A549 treated with DMSO at 1 μM for 4 hours (cell line): ENCODE measurements at places on chromosomes 7 and 10. TPM values are rescaled to one million over a fixed set of nuclear protein-coding genes. Genes with fewer than 3 reads are reported as not detected.

The C10orf67 gene
- total RNA-seq, result 0.03 to 0.13 TPM (median 0.06 TPM) in 4 of 5 replicates, not detected in the other

The ADCY1 gene
- 1.9 to 3.4 TPM (median 2.4 TPM) in 5 replicates for total RNA-seq

The MUC3A gene
- total RNA-seq, result 11.2 to 15.3 TPM (median 12.8 TPM) in 5 replicates

The HPSE2 gene
- not detected in 5 replicates for total RNA-seq

The ARMS2 gene
- total RNA-seq, result 0.13 TPM in 1 of 5 replicates, not detected in the others

The NUTM2B gene
- total RNA-seq, result 0.22 to 0.50 TPM (median 0.31 TPM) in 5 replicates

The ENTPD1 gene
- 0.02 to 0.05 TPM (median 0.05 TPM) in 4 of 5 replicates, not detected in the other for total RNA-seq

The ANXA8 gene
- total RNA-seq, result 27.8 to 40.7 TPM (median 30.6 TPM) in 5 replicates

The SFRP5 gene
- 1.8 to 2.6 TPM (median 2.4 TPM) in 5 replicates for total RNA-seq

The PRKCQ gene
- total RNA-seq, result 4.2 to 4.9 TPM (median 4.5 TPM) in 5 replicates

The LIMK1 gene
- 33.1 to 42.6 TPM (median 36.0 TPM) in 5 replicates for total RNA-seq

The CHAT gene
- not detected in 5 replicates for total RNA-seq

The KNDC1 gene
- 1.3 to 3.2 TPM (median 1.7 TPM) in 5 replicates for total RNA-seq

The IL6 gene
- total RNA-seq, result 2.3 to 7.6 TPM (median 3.2 TPM) in 5 replicates

The VPS37D gene
- total RNA-seq, result 3.1 to 5.5 TPM (median 4.4 TPM) in 5 replicates

The COL13A1 gene
- 0.16 to 0.62 TPM (median 0.33 TPM) in 5 replicates for total RNA-seq

The SMKR1 gene
- 11.2 to 14.5 TPM (median 12.8 TPM) in 5 replicates for total RNA-seq

The NKX1-2 gene
- total RNA-seq, result 0.03 to 0.04 TPM in 2 of 5 replicates, not detected in the others

The MYOF gene
- total RNA-seq, result 201 to 255 TPM (median 239 TPM) in 5 replicates

The SEMA3D gene
- 0.03 to 0.05 TPM (median 0.03 TPM) in 3 of 5 replicates, not detected in the others for total RNA-seq

The PURB gene
- 11.9 to 14.4 TPM (median 12.1 TPM) in 5 replicates for total RNA-seq

The FKBP6 gene
- not detected in 5 replicates for total RNA-seq

The ZNF487 gene
- total RNA-seq, result 5.6 to 7.2 TPM (median 7.0 TPM) in 5 replicates

The PNLIPRP1 gene
- total RNA-seq, result not detected in 5 replicates

The FAM185A gene
- 4.9 to 8.3 TPM (median 7.2 TPM) in 5 replicates for total RNA-seq

The VAX1 gene
- 1.3 to 1.9 TPM (median 1.5 TPM) in 5 replicates for total RNA-seq

The SEC31B gene
- total RNA-seq, result 1.8 to 2.9 TPM (median 2.4 TPM) in 5 replicates

The TMEM213 gene
- total RNA-seq, result not detected in 5 replicates

The NRP1 gene
- total RNA-seq, result 82.5 to 109 TPM (median 106 TPM) in 5 replicates

The MYL10 gene
- total RNA-seq, result 0.24 TPM in 1 of 5 replicates, not detected in the others

The HTR7 gene
- 0.09 to 0.15 TPM (median 0.10 TPM) in 5 replicates for total RNA-seq

The ASAH2B gene
- total RNA-seq, result 4.2 to 5.5 TPM (median 4.7 TPM) in 5 replicates

The GBX1 gene
- total RNA-seq, result 0.18 TPM in 1 of 5 replicates, not detected in the others

The EBLN1 gene
- 0.19 TPM in 1 of 5 replicates, not detected in the others for total RNA-seq

The OGDHL gene
- total RNA-seq, result 0.15 to 0.42 TPM (median 0.22 TPM) in 5 replicates

The DDC gene
- 0.76 to 1.8 TPM (median 1.2 TPM) in 5 replicates for total RNA-seq

The EPHA1 gene
- total RNA-seq, result 0.27 TPM in 1 of 5 replicates, not detected in the others

The LIPK gene
- not detected in 5 replicates for total RNA-seq

The PNLIP gene
- total RNA-seq, result not detected in 5 replicates

The NPFFR1 gene
- total RNA-seq, result 0.01 TPM in 2 of 5 replicates, not detected in the others

The PRR15 gene
- total RNA-seq, result 1.4 to 2.0 TPM (median 1.5 TPM) in 5 replicates

The OPALIN gene
- total RNA-seq, result not detected in 5 replicates

The NDUFA5 gene
- 30.1 to 42.6 TPM (median 34.8 TPM) in 5 replicates for total RNA-seq

The ZNF138 gene
- total RNA-seq, result 2.9 to 3.6 TPM (median 3.2 TPM) in 5 replicates

The SP4 gene
- total RNA-seq, result 0.90 to 2.1 TPM (median 1.6 TPM) in 5 replicates

The TMEM236 gene
- 0.03 to 0.12 TPM (median 0.07 TPM) in 5 replicates for total RNA-seq

The GPNMB gene
- 2.0 to 3.2 TPM (median 2.7 TPM) in 5 replicates for total RNA-seq

The PRXL2A gene
- 45.6 to 48.1 TPM (median 46.3 TPM) in 5 replicates for total RNA-seq

The PTF1A gene
- not detected in 5 replicates for total RNA-seq

The FAM131B gene
- 0.36 to 0.72 TPM (median 0.58 TPM) in 5 replicates for total RNA-seq

The CALML3 gene
- not detected in 5 replicates for total RNA-seq
